ENCODE measurements at places on chromosomes 3 and 15.
A peak's percentile ranks its signal among the peaks of the same experiment; 100 is the strongest.

- peak; percentile 3 for DNase-seq
Measured at GRCh38 chr3:10867384-10867783, 51.4 kb downstream of the SLC6A11 start.

DNA sequence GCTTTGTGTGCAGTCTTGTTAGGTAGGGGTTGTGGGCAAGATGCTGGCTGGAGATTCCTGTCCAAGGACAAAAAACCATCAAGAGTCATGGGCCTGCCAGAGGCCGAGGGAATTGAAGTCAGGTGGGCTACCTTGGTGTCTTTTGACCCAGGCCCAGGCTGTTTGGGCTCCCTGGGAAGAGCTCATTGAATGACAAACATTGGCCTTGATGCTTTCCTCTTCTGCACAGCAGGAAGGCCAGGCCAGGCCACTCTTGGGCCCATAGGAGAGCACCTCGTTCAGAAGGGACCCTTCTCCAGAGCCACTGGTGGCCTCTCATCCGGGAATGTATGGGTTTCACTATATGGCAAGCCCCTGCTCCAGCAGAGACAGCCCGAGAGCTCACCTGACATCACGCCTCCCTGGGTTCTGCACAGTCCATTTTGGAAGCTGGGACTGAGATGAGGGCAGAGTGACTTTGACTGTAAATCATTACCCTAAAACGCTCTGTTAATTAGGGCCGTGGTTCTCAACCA is 169.1 kb downstream of the NSMCE3 start:
- DNase-seq = no peak

GRCh38 chr3:11005686-11006256 is 13.2 kb downstream of the SLC6A1 start:
- no peak for DNase-seq

GRCh38 chr3:186171521-186171920 is 62.6 kb upstream of the ETV5 start:
- DNase-seq = no peak

DNA sequence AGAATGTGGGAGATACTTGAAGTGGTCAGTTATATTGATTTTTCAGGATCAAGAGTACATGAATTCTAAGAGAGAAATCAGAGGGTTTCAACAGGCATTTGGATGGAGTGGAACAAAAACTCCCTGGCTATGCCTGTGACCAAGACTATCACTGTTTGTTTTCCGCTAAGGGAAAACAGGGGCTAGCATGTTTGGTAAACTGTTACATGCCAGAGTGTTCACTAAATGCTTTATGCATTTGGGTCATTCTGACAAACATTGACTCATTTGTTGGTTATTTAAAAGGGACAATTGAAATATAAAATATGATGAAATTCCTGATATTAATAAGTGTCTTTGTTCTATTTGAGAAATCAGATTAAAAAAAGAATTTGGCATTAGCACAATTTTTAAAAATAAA is 603.9 kb upstream of the KCNMB2 start:
- DNase-seq = no peak

GRCh38 chr15:25664761-25665160 is 198.4 kb downstream of the ATP10A start:
- DNase-seq = no peak

DNA sequence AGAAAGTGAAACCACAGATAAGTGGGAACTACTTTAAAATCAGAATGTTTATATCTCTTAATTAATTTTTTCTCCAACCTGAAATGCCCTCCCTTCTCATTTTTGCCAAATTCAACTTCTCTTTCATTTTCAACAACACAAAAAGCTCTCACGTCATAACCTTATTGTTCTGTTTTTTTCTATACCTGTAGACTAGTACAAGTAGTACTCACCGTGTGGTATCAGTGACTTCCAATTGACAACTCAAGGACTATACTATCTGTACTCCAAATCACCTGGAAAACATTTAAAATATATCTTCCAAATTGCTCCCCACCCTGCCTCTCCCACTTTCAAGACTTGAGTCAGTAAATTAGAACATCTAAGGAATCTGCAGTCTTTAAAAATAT is 72.8 kb upstream of the ZNF280D start:
- DNase-seq = no peak

GRCh38 chr15:92896561-92896960 is 3.6 kb upstream of the CHD2 start:
- DNase-seq = no peak

DNA sequence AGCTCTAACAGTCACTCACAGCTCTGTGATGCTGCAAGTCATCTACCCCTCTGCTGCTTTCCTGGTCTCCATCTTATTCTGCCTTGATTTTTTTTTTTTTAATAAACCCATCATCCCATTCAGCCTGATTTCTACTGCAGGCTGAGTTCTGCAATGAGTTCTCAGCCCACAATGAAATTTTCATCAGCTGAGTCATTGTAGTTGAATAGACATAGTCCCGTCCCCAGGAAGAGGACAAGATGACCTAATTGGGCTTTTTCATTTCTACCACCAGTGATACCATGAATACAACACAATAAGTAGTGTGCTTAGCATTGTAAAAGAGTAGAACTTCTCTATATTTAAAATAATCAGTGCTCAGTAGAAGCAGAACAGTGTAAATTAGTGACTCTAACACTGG is 59.3 kb downstream of the C3orf85 start:
- DNase-seq = peak; percentile 50

- DNase-seq = peak; percentile 66
Measured at GRCh38 chr3:134317106-134317947, 56.9 kb downstream of the AMOTL2 start.

DNA sequence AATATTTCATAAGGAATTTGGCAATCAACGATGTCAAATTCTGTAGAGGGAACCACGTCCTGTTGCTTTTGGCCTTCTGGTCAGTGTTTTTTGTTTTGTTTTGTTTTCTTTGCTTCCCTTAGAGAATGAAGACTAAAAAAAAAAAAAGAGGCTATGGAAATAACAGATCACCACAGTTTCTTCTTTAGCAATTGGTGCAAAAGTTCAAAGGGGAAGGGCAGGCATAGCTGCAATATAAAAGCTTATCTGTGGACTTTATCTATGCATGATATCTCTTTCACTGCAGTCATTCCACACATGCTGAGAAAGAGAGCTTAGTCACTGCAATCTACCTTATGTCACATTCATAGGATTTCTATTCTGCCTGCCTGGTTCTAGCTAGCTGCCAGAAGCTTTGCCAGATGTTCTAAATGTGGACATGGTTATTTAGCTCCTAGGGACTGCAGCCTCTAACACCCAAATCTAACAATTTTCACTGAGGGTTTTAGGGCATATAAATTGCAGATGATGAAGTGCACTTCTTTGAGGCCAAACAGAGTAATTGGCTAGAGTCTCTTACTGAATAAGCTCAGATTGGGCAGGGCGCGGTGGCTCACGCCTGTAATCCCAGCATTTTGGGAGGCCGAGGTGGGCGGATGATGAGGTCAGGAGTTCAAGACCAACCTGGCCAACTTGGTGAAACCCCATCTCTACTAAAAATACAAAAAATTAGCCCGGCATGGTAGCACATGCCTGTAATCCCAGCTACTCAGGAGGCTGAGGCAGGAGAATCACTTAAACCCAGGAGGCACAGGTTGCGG is 637.2 kb downstream of the NTRK3 start:
- peak; percentile 81 for DNase-seq

DNA sequence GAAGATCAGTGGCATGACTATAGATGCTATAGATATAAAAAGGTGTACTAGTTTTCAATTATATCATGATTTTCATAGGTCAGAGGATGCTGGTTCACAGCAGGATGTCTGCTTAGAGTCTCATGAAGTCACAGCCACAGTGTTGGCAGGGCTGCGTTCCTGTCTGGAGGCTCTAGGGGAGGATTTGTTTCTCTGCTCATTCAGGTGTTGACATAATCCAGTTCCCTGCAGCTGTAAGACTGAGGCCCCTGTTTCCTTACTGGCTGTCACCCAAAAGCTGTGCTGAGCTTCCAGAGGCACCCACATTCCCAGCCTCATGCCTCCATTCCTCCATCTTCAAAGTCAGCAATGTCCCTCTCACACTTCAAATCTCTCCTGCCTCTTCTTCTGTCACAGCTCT is 170.7 kb downstream of the OCA2 start:
- no peak for DNase-seq

DNA sequence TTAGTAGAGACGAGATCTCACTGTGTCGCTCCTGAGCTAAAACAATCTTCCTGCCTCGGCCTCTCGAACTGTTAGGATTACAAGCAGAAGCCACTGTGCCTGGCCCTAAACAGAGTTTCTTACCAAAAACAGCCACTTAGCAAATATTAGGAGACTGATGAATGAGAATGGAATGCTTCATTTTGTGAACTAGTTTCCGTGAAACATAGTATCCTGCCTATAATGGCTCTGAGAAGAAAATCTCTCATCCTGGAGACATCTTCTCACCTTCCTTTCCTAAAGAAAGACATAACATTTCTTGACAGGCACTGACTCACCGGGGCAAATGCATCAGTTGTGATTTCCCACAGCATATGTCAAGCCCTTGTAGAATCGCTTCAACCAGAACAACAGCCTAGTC is 44.9 kb downstream of the GJD2 start:
- peak; percentile 38 for DNase-seq

DNA sequence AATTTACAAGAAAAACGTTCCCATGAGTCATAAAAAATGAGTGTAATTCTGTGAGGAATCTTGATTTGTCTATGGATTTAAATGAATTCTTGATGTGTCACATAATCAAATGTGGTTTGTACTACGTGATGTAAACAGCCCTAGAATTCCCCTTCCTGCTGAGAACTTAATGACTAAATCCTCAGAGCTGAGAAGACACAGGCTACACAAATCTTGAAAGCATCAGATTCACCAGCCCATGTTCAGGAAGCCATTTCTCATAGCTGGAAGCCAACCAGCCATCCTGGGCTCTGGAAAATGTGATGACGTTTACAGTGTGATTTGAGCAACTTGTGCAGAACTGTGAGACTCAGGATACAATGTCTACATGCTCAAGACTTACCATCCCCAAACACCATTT is 193.7 kb upstream of the MME start:
- peak; percentile 100 for DNase-seq

DNA sequence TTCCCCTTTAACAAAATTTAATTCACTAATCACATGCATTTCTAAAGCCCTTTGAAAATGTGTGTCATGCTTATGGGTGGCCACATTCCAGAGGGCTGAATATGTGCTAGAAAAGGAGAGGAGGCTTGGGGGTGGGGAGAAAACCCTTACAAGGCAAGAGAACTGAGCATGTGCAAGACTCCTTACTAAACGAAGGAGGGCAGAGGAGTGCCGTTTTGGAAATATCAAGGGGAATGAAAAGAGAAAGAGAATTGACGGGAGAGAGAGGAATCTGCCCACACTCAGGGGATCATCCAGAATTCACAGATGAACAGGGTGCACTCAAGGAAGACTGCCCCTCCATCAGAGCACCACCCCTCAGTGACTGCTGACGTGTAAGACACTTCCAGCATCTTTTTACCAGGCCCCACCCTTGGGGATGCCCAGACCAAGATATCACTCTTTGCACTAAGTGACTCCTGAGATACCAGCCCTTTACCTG is 37.9 kb upstream of the TSC22D2 start:
- peak; percentile 99 for DNase-seq

DNA sequence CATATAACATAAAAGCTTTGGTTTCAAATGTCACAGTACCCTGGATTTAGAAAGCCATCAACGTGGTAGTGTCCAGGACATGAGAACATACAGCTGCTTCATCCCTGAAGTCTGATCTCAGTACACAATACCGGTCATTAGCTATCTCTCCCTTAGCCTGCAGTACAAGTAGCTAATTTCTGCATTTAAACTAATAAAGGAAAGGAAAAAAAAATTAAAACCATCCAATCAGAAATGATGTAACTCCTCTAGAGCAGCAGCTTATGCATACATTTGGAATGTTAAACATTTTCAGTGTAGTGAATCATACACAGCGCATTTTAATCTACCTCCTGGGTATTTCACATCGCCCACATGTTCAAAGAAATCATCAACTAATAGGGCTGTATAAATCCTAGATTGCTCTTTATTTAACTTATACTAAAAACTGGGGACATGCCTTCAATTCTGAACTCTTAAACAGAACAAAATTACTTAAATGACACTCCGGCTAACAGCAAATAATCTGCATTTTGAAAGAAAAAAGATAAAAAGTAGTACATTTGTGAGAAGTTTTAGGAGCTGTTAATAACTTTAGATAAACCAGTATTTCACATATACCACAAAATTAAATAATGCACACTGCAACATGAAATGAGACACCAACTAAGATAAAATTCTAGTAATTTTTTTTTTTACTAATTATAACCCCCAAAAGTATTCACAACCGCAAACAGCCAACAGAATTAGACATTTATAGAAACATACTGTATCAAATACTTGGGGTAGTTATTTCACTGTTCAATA is 3.7 kb downstream of the IGF2BP2 start:
- DNase-seq = peak; percentile 94

DNA sequence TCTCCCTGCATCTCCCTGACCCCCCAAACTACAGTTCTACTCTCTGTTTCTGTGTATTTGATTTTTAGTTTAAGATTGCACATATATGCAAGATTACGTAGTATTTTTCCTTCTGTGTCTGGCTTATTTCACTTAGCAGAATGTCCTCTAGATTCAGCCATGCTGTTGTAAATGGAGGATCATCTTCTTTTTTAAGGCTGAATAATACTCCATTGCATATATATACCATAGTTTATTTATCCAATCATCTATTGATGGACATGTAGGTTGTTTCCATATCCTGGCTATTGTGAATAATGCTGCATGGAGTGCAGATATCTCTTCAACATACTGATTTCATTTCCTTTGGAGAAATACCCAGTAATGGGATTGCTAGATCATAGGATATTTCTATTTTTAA is 70.8 kb downstream of the RFTN1 start:
- DNase-seq = no peak

DNA sequence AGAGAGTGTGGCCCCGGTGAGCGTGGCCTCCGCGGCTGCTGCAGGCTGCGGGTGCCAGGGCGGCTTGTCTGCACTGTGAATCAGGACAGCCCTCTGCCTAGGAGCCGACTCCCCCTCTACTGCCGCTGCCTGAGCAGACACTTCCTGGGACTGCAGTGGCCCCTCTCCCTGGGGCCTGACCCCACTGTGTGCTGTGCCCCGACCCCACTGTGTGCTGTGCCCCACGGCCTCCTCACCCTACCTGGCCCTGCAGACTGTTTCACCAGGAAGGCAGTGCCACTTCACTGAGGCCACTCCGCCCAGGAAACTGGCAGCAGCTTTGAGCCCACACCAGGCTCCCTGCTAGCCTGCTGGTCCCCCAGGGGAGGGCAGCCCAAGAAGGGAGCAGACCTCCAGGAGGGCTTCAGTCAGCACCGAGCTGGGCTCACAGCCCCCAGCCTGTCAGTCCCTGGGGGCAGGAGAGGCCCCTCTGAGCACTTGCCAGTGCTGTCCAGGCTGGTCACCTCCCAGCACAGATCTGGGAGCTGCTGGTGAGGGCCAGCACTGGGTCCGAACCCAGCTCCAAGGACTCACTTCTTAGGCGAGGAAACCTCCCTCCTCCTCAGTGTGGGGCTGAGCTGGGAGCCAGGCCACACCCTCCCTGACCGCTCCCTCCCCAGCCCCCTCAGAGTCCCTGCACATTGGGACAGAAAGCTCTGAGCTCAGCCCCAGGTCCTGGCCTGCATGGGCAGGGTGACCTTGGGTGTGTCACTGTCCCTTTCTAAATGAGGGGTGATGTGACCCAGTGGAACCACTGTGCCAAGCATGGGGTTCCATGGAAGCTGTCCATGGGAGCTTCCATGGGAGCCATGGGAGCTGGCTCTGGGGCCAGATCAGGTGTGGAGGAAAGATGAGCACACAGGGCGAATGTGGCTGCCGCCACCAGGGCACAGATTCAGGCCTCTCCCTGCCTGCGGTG is 56.8 kb downstream of the DNAJB8 start:
- no peak for DNase-seq

- DNase-seq = peak; percentile 18
Measured at GRCh38 chr15:92693691-92694331, 38.2 kb upstream of the FAM174B start.
